Stimulated activated CD8-positive, alpha-beta memory T cell treated with anti-CD3 and anti-CD28 coated beads, Interleukin-4, amount 100 ng/mL, for 48 hours (primary cell): ENCODE measurements at places on chromosomes 12 and 14.

GRCh38 chr12:66304296-66304900 lies 2.1 kb downstream of the HELB start:
- no peak for DNase-seq

- DNase-seq, result no peak
These were observed 525.1 kb downstream of the DIO2 start for GRCh38 chr14:79686196-79686595.

GRCh38 chr14:92421751-92422150 lies 91.8 kb upstream of the RIN3 start:
- DNase-seq, result no peak

DNA sequence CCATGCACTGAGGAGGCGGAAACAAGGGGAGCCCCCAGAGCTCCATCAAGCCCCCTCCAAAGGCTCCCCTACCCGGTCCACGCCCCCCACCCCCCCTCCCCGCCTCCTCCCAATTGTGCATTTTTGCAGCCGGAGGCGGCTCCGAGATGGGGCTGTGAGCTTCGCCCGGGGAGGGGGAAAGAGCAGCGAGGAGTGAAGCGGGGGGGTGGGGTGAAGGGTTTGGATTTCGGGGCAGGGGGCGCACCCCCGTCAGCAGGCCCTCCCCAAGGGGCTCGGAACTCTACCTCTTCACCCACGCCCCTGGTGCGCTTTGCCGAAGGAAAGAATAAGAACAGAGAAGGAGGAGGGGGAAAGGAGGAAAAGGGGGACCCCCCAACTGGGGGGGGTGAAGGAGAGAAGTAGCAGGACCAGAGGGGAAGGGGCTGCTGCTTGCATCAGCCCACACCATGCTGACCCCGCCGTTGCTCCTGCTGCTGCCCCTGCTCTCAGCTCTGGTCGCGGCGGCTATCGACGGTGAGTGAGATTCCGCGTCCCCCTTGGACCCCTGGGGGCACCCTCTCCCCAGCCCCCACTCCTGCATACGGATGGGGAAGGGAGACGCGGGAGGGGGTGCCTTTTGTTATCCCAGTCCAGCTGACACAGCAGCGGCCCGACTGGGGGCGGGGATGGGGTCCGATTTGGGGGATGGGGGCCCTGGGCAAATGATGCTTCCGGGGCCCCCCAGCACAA lies 400 bp downstream of the LRP1 start:
- no peak for DNase-seq

DNA sequence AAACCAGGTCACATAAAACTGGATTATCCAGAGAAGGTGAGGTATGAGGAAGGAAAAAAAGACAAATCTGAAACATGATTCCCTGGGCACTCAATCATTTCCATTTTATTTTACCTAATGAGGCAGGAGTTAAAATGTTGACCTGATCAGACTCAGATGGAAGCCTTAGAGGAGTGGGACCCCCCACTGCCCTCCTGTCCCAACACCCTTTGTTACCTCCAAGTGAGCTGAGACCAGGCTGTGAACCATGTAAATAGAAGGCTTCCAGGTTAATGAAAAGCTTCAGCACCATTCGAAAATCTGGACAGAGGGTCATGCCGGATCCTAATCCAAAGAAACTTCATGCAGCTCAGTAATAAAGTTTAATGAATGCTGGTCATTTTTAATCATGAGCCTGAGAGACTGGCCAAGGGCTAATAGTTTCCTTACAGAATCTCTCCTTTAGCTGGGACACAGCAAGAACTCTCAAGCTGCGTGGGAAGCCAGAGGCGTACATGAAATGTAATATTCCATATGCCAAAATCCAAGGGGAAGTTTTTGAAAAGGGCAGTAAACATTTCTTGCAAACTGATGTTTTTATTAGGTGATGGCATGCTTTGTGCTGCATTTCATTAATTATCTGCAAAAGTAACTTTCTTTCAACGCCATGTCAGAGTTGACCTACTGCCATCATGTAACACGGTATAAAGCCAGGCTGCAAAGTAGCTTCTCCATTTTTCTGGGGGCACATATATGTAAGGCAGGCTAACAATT lies 183.0 kb downstream of the PAX9 start:
- no peak for DNase-seq

DNA sequence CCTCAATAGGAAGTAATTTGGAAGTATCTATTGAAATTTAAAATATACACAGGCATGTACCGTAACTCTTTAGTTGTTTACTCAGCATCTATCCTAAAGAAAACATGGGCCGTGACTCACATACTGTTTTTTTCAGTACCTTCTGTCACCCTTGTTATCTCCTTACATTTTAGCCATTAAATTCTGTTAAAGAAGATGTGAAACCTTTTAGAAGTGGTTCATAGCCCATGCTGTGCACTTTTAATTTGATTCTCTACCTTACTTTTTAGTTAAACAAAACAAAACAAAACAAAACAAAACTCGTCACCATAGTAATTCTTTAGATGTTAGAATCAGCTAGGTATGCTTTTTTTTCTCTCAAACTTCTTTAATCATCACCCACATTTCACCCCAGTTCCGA lies 494.4 kb upstream of the RGS6 start:
- no peak for DNase-seq

- DNase-seq, result no peak
These were observed 70.3 kb downstream of the RPS6KA5 start for GRCh38 chr14:90990141-90990540.

GRCh38 chr12:16608946-16609539 lies 3.1 kb upstream of the LMO3 start:
- no peak for DNase-seq

DNA sequence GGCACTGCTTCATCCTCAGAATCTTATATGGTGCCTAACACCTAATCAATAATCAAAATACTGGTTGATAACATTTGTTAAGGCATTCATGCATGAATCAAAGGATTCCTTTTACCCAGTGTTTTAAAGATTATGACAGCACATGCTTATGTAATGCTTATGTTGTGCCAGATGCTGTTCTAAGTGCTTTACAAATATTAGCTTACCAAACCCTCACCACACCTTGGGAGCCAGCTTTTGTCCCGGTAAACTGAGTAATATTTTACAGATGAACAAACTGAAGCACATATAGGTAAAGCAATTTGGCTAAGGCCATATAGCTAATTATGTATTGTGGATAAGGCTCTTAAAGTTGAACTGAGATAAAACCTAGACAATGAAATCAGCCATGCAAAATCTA lies 209.2 kb downstream of the ALX1 start:
- DNase-seq, result no peak

- no peak for DNase-seq
These were observed 65.9 kb upstream of the VASH1 start for GRCh38 chr14:76695263-76695920.

DNA sequence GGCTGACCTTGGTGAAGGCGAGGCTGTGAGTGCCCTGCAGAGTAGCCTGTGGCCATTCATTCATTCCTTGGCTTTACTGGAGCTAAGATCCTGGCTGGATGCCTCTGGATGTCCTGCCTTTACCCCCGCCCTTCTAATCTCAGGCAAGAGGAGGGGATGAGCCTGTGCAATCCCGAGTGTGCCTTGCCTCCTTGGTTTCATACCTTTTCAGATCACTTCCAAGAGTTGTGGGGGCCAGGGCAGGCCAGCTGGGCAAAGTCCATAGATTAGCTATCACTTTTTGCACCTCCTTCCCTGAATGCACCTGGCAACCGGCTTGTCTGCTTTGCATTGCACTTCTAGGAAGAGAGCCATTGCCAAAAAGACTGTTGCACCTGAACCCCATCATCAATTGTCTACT lies 1.5 kb downstream of the VRTN start:
- no peak for DNase-seq

- DNase-seq, result no peak
These were observed 14.2 kb upstream of the RASSF3 start for GRCh38 chr12:64595863-64596793.

- no peak for DNase-seq
These were observed 456.7 kb downstream of the SLC16A7 start for GRCh38 chr12:60052483-60052882.

DNA sequence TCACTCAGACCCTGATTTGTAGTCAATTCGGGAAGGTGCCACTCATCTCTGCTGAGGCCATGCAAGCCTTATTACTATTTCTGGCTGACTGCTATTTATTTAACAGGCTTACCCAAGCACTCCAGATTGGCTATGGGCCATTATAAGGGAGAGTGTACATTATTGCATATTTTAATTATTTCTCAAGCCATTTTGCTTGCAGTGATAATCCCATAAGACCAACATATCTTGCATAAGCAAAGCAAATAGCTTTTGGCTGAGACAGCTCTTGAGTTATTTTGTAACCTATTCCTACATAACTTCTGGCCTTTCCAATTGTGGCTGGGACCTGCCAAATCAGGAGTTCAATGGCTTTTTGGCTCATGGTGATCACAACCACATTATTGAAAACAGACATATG lies 509.6 kb upstream of the USP15 start:
- no peak for DNase-seq
